ENCODE measurements at places on chromosomes 7 and 10.

DNA sequence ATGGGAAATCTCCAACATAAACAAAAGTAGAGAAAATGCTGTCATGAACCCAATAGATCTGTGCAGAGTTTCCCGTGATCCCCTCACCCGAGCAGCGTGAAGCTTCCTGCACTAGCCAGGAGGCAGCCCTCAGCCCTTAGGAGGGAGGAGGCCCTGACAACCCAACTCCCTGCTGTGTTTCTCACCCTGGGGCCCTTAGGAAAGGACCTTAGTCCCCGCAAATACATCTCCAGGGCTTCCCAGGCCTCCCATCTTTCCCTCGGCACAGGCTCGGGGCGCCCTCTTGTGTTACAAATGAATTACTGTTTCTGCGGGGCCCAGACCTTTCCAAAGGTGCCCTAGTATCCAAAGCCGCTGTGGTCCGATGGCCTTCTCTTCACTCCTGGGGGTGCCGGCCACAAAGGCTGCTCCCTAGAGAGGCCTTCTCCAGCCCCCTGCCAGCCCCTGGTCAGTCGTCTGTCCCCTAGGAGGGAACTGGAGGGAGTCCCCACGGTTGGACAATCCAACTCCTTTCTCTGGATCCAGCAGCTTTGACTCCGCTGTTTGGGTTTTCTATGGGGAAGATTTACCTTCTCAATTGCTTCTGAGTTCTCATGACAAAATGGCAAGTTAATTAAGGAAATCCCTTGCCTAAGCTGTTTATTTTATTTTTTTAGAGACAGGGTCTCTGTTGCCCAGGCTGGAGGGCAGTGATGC lies 49.9 kb upstream of the SH2B2 start:
- DNase-seq, result peak; percentile 7

DNA sequence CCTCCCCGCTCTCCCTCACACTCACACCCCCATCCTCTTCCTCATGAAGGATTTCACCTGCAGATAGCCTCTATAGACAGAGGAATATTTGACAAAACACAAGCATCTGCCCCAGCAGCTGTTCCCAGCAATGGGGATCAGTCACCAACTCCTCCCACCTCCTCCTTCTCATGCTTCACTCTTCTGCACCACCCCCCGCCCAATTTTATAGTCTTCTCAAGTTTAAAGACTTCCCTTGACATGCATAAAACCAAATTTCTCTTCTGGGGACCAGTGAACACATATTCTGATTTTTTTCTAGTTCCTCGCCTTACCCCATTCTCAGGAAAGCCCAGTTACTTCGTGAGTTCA lies 654.4 kb downstream of the LRMDA start:
- DNase-seq, result no peak

DNA sequence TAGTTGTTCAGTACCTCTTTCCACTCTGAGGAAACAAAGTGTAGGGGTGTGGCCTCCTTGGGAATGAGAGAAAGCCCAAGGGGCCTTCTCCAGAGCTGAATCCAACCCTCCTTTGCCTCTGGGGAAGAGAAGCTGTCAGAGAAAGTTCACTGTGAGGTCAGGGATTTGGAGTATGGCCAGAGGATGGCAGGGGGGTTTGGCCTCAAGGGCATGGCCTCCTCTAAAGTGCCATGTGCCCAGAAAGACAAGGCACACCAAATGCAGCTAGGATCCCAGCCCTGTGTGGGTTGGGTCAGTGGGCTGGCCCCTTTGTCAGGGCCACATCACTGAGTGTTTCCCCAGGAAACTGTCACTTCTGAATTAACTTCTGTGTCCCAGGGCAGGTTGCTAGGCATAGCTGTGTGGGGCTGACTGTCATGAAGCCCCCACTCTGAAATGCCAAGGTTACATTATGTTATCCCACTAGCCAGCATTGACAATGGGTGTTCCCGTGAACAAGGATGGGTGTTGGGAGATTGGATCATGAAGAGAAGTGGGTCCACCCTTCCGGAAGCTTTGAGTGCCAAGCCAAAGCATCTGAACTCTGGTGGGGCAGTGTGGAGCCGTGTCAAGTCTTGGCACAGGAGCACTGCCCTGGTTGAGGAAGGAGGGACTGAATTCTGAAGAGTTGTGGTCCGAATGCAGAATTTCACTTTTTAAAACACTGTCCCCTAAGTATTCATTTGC lies 123.3 kb downstream of the ZMIZ1 start:
- no peak for DNase-seq

DNA sequence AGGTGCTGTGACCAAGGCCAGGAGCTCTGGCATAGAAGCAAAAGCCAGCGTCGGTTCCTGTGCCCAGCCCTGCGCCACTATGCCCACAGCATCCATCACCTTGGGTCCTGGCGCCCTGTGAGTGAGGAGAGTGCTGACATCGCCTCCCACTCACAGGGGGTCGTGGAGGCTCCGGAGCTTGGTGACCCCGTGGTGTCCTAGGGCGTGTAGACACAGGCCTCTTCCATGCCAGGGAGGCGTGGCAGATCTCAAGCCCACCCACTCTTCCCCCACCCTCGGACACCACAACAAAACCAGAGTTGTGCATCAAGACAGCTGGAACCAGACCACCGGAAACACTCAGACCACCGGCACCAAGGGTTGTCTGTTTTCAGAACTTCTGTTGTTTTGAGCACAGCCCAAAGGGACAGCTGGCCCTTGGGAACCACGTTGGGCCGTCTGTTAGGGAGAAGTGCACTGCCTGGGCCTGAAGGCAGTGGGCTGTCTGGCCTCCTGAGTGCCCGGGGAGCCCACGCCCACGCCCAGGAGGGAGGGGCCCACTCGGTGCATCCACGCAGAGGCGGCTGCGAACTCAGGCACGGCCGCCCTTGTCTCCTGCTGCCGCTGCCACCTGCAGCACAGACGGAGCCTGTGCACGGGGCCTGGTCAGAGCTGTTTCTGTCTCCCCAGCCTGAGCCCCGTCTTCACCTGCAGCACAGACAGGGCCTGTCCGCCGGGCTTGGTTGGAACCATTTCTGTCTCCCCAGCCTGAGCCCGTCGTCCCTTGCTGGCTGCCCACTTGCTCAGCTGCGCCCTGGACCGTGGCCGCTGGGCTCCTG lies 106.3 kb downstream of the INPP5A start:
- no peak for DNase-seq

DNA sequence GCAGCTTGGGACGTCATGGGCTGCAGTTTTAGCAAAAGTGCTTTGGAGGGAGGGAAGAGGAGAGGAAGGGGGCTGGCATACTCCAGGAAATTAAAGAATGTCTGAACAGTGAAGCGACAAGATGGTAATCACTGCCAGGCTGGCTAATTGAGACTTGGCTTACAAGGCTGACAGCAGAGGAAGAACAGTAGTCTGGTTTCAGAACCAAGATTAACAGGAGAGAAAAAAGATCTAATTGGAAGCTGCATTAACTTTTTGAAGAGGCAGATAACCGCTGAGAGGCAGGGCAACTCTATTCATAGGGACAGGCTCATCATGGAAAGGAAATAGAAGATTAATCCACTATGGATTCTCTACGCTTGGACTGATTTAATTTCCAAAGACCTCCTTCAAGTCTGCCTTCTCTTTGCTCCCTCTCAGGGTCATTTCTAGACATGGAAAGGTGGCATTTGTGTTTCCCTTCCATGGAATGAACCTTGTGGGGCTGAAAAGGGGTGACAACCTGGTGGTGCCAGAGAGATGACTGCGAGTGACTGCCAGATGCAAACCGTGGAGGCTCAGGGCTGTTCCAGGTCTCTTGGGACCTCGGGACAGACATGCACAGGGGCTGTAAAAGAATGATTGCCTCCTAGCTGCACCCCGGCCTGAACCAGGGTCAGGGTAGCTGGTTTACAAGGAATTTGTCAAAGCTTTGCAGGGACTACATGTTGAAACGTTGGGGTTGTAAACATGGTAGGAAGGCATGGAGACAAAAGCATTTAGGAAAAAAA lies 210.2 kb upstream of the NPY start:
- no peak for DNase-seq

DNA sequence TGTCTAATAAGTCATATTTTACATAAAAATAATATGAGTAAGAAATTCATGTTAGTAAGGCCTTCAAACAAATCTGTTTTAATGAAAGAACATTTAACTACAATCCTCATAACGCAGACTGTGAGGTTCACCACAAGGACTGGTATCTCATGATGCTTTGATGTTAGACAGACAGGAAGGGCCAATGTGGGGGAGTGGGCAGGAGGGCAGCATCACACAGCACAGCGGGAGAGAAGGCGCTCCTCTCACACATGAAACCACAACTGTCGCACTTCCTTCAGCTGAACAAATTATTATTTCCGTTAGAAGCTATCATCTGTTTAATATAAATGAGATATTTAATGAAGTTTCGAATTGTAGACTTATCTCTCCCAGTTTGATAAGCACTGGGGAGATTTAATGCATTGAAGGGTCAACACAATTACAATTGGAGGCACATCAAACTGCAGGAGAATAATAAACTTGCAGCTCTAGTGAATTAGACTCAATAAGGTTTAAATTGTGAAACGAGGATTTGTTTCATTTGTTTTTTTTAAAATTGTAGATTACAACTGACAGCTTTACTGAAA lies 466.1 kb downstream of the PARD3 start:
- no peak for DNase-seq

GRCh38 chr10:126702181-126702580 lies 31.7 kb upstream of the C10orf90 start:
- no peak for DNase-seq

DNA sequence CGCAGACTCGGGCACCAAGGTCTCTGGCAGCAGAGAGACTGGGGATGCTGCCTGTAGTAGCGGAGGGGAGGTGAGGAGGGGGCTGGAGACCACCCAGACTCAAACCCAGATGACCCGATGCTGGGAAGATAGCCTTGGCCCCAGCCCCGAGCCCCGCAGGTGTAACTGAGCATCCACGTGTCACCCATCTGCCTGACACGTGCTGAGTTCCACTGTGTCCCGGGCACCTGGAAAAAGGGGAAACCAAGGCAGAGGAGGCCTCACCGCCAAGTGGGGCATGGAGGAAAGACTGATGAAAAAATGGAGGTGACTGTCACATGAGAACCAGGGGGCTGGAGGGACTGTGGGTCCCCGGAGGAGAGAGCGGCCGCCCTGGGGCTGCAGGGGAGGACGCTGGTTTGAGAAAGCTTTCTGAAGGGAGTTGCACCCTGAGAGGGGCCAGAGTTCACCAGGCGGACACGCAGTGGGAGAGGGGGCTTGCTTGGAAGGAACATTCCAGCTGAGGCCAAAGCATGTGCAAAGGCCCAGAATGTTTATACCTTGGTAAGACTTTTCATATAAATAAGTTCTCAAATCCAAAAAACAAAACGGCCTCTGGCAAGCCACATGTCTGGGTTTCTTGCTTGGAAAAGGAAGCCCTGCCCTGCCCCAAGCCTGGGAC lies 27.4 kb upstream of the ELN start:
- DNase-seq, result no peak

DNA sequence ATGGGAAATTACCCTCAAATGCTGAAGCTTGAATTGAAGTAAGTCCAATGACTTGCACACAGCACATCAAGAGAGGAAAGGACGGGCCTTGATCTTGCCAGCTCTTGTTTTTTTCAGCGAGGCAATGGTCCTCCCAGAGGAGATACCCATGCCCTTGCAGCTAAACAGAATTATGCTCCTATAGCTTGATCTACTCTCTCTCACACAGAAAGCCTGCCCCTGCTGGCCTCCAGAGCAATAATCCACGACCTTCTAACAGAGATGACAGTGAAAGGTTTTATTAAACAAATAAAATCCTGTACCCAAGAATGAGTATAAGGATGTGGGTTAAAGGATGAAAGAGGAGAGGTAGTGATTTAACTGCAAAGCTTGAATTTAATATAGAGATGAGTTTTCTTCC lies 268.0 kb downstream of the ADRA2A start:
- no peak for DNase-seq

DNA sequence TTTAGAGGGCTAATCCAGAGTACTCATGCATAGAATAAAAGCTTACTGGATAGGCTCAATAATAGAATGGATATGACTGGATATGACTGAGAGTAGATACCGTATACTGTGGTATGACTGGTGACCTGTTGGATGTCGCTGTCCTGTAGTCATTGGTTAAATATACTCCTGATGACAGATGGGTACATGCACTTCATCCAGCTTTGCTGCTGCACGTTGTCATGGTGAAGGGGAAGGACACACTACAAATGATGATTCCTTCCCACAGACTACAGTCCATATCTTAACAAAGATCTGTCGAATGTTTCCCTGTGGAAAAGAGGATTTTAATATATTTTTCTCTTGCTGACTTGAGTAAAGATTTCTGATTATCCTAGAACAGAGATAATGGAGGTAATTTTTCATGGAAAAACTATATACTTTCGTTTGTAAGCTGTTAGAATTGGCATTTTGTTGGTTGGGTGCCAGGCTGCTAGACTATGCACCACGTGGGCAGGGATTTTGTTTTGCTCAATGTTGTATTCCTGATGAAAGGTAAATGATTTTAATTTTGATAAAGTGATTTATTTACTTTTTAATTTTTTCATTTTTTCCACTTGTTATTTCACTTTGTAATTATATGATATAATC lies 97.3 kb downstream of the PPP1R9A start:
- no peak for DNase-seq

DNA sequence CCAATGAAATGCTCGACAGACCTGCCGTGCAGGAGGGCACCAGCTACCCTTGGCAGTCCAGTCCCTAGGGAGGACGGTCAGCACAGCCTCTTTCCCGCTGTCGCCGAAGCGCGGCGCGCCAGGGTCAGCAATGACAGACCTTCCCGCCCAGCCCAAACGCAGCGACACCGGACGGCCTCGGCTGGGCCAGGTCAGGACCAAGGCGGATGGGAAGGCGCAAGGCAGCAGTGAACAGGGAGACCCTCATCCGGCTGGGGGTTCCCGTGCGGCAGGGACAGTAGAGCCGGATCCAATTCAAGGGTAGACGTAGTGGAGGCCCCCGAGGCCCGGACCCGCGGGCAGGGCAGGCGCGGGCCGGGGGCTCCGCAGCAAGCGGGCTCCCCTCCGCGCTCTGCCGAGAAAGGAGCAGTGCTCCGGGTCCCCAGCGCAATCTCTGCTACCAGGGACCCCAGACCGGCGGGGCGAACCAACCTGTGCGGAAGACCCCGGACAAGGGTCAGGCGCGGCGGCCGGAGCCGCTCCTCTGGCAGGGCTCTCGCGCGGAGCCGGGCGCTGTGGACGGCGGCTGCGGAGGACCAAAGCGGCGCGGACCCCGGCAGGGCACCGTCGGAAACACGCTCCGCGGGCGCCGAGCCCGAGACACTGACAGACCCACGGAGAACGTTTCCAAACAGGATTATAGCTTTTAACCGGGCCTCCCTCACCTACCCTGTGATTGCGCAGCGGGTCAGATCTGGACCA lies at the start of gene SEC31B:
SEC31B (minus strand) TSS at position 551 of the 741 bp plus-strand sequence. CDS start 2,909 bp downstream, outside the sequence.
- DNase-seq, result no peak

- DNase-seq, result no peak
These were observed 46.4 kb upstream of the MKRN1 start for GRCh38 chr7:140525743-140526142.

Measured in stimulated activated CD4-positive, alpha-beta T cell treated with anti-CD3 and anti-CD28 coated beads, TNF-alpha, amount 100 ng/mL, for 1 hour (primary cell).